Right ventricle myocardium superior (tissue), 1 donor: ENCODE measurements at places on chromosomes 7 and 10. TPM values are rescaled to one million over a fixed set of nuclear protein-coding genes. Genes with fewer than 3 reads are reported as not detected.

- no peak for DNase-seq
Observed at GRCh38 chr10:132742167-132742836, 43.6 kb downstream of the NKX6-2 start.

DNA sequence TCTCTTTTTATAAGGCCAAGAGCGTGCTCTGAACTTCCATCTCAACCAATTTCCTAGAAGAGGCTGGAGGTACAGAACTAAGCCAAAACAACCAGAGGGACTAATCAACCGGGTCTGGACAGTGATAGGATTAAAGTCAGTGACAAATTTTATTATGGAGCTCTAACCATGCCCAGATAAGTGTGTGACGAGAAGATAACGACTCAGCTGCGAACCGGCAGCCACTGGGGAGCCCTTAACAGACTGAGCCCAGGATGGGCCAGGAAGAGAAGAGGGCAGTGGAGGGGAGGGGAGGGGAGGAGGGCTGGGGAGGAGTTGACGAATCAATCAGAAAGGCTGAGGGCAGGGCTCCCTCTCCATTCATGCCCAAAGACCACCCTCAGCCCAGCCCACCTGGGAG lies 119.9 kb downstream of the PLXNA4 start:
- no peak for DNase-seq

- no peak for DNase-seq
Observed at GRCh38 chr10:78578929-78579328, 489.8 kb upstream of the ZMIZ1 start.

- DNase-seq: no peak
Observed at GRCh38 chr10:89707372-89707771, 6.0 kb downstream of the KIF20B start.

DNA sequence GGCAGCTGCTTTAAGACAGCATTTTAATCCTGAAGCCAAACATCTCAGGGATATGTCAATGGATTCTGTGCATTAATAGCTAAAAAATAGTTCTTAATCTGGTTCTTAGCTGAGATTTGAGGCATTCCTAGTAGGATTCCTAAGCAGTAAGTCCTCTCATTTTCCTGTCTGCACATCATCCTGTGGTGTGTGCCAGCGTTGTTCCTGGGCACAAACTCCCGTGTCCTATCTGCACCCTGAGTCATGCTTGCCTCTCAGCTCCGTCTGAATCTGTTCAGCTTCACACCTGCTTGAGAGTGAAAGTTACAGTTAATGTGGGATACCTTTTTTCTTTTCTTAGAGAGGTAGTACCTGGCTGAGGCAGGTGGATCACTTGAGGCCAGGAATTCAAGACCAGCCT lies 19.5 kb downstream of the BAG3 start:
- no peak for DNase-seq

- no peak for DNase-seq
Observed at GRCh38 chr7:158073845-158074840, 513.5 kb downstream of the PTPRN2 start.

- no peak for DNase-seq
Observed at GRCh38 chr7:33494474-33494873, 365.1 kb downstream of the BBS9 start.

DNA sequence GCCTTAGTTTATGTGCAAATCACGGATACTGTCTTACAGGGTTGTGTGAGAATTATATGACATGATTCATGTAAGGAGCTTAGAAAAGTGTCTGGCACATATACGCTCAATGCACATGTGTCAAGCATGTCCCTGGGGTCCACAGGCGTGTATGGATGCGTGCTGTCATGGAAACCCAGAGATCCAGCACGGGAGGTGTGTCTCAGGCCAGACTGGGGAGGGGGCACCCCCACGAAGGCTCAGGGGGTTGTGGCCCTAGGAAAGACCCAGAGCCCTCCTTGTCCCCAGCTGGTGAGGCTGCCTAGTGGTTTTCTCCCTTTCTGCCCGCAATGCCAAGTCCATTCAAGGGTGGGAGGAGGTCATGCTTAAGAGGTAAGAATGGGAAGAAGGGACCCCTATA lies 9.1 kb downstream of the BTBD16 start:
- DNase-seq: no peak

- no peak for DNase-seq
Observed at GRCh38 chr10:114576716-114577115, 81.4 kb downstream of the ABLIM1 start.

DNA sequence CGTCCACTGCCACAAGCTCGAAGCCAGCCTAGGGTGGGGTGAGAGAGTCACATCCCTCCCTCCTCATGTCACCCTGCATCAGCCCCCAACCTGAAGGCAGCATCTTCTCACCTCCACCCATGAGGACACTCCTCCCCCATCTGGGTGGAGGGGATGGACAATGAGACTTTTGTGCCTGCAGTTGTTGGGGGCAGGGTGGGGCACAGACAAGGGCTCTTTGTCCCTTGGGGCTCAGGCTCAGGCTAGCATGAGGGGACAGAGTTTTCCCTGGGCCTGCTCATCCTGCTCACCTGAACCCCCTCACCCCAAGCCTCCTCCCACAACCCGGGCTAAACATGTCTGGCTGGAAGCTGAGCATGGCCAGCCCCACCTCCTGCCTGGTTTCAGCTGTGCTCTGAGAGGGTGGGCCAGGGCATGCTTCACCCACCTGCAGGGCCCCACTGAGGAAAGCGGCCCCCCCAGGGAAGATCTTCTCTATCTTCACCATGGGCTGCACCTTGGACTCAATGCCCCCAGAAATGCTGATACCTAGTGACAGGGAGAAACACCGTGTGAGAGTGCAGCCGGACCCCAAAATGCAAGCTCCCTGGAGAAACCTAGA lies 9.3 kb downstream of the LZTS2 start:
- DNase-seq: no peak

GRCh38 chr10:126979311-126979710 lies 74.1 kb downstream of the DOCK1 start:
- no peak for DNase-seq

DNA sequence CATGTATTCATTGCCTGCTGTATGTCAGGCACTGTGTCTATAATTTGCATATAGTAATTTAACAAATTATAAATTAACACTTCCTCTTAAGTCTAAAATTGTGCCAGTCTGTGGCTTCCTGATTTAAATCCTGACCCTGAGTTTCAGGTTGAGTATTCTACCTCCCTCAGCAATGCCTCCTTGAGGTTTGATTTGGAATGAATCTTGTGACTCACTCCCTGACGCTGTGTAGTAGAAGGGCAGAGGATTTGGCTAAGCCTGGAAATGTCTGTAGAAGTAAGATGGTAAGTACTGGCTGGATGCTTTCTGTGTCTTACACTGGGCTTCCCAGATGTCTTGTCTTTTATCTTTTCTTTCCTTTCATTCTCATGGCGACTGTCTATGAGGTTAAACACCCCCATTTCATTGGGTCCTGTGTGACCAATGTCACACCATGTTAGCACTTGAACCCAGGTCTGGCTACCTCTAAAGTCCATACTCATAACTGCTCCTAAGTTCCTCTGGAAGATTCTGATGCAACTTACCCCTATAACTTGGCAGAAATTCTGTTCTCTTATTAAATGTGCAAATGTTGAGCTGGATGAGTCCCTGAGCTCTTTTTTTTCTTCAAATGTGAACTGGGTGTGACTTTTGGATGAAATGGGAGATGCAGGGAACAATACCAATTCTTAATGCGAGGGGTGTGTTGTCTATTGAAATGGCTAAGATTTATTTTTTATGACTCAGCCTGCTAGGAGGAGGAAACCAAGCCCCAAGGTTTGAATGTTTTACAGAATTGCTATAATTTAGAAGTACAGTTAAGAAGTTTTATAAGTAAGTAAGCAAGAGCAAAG lies 48.5 kb downstream of the PLCE1 start:
- DNase-seq: no peak

GRCh38 chr10:131630772-131631258 lies 270.0 kb upstream of the PPP2R2D start:
- no peak for DNase-seq

The EIF5AL1 gene
- 0.13 TPM for total RNA-seq

The CAV2 gene
- 183 TPM for total RNA-seq

The CALHM3 gene
- total RNA-seq: not detected

The ODAD2 gene
- total RNA-seq: not detected

The SH2D4B gene
- not detected for total RNA-seq
